ENCODE measurements at places on chromosomes 6 and 20.

GRCh38 chr6:47519279-47519678 is 41.7 kb downstream of the CD2AP start:
- no peak for DNase-seq

- peak; percentile 23 for DNase-seq
Measured at GRCh38 chr6:35218021-35218420, 4.3 kb downstream of the SCUBE3 start.

- DNase-seq, result peak; percentile 76
Measured at GRCh38 chr6:113352029-113352801, 504.9 kb upstream of the MARCKS start.

DNA sequence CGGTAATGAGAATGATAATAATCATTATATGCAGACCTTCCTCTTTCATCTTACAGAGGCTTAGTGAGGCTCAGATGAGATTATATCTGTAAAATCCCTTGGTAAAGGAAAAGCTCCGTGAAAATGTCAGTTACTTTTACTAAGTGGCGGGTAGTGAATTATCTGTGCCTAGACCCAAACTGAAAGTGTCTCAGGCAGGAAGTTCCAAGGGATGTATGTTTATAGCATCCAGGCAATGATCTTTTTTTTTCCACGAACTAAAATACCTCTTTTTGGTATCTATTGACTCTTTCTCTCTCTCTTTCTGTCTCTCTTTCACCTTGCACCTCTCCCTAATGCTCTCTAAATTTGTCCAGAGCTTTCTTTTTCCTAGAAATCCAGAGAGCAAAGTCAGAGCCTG is 5.0 kb downstream of the TCF21 start:
- no peak for DNase-seq

- DNase-seq, result no peak
Measured at GRCh38 chr6:100100776-100101175, 106.8 kb upstream of the MCHR2 start.

DNA sequence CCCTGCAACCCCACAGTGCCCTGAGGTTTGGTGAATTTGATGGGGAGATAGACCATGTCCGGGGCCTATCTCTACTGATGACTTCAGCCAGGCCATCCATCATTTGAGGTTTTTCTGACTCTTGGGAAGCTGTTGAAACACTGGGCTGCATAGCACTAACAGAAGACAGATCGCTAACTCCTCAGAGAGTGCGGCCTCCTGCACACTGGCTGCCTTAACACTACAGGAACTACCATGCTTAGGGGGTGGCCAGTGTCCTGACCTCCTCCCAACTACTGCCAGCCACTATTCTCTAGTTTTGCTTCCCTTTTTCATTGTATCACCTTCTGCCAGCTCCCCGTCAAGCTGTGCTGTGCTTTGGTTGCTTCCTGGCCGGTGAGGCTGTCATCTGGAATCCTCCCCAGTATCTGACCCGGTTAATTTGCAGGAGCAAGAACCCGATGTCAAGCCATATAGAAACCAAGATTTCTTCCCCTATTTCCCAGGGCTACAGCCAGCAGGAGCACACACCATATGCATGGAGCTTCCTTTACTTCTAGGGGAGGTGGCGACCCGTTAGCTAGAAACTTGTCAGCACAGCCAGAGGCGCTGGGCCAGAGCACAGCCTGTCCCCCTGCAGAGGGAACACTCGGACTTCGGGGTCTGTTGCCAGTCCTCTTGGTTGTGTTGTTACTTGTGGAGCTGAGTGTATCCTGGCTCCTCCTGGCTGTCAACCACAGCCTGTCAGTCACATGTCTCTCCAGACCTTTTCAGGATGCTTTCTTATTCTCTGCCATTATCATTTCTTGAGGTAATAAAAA is 57.3 kb upstream of the TRAF3IP2 start:
- no peak for DNase-seq
